ENCODE measurements at places on chromosomes 7 and 10.

- no peak overlapping the region for H3K4me3 ChIP-seq
- no peak overlapping the region for H3K27ac ChIP-seq
- H3K27me3 ChIP-seq, result no peaks in the 10 kb centered on the region
- peaks cover 11% of the 10 kb centered on the region for H3K4me1 ChIP-seq
These were observed 24.7 kb downstream of the AOC1 start for GRCh38 chr7:150876817-150877526.

DNA sequence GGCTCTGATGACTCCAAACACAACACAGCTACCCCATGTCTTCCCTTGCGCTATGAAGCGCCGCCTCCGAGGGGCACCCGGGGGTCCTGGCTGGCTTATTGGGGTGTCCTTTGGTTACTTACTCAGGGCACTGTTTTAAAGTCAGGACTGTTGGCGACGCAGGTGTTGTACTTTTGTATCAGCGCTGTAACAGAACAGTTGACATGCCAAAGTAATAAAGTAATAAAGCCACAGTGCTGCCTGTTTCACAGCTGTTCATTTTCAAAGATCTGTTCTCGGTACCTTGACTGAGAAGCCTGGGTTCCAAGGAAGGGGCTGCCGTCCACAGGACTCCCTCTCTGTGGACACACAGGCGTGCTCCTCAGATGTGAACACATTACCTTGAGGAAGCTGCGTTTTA, 64.1 kb downstream of the WDR37 start:
- peaks cover 30% of the 10 kb centered on the region for H3K36me3 ChIP-seq
- H3K27ac ChIP-seq, result no peak overlapping the region

DNA sequence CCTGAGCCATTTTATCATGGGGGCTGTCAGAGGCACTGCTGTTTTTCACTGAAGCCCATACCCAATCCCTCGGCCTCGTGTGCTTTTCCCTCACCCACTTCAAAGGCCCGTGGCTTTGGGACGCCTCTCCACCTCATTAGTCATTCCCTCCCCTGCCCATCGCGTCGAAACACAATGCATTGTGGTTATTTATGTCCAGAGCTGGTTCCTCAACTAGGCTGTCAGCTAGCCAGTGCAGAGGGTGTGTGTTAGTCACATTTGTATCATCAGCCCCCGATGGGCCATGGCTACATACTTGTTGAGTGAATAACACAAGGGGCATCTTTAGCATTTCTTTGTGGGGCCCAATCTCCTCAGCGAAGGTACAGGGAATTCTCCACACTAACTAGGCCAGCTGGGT, 3.8 kb upstream of the CRCP start:
- H3K4me1 ChIP-seq, result peaks cover 11% of the 10 kb centered on the region
- no peaks in the 10 kb centered on the region for H3K27me3 ChIP-seq
- no peaks in the 10 kb centered on the region for H3K36me3 ChIP-seq
- H3K27ac ChIP-seq, result no peak overlapping the region

DNA sequence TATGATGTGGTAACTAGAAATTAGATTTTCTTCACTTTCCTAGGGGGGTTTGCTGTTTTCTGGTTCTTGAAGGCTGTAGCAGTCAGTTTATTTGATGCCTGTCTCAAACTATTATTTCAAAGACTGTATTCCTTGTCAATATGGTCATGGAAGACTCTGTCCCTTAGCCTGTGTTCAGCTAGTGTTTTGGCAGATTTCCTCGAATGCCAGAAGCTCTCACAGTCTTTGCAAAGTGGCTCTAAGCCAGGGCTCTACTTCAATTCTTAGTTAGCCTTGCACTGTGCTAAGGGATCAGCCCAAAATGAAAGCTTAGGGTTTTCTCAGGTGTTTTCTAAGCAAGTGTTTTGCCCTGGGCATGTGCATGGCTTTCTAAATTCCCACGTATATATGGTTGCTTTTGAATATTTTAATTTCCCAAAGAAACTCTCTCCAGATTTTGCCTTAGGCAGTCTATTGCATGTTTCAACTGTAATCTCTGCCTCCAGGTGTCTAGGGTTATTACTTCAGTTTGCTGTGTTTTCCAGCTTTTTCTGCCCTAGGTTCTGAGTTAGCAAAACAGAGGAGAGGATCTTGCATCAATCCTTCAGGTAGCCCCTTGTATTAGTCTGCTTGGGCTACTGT, 7.2 kb upstream of the C1GALT1 start:
- DNase-seq, result no peak
- H3K4me3 ChIP-seq, result no peak overlapping the region
- no peak overlapping the region for H3K27ac ChIP-seq
- no peaks in the 10 kb centered on the region for H3K36me3 ChIP-seq
- no peaks in the 10 kb centered on the region for H3K4me1 ChIP-seq

GRCh38 chr7:51067757-51068156, 248.9 kb downstream of the COBL start:
- DNase-seq, result no peak
- no peak overlapping the region for H3K27ac ChIP-seq
- H3K4me3 ChIP-seq, result no peak overlapping the region
- no peaks in the 10 kb centered on the region for H3K27me3 ChIP-seq
- H3K4me1 ChIP-seq, result no peaks in the 10 kb centered on the region

DNA sequence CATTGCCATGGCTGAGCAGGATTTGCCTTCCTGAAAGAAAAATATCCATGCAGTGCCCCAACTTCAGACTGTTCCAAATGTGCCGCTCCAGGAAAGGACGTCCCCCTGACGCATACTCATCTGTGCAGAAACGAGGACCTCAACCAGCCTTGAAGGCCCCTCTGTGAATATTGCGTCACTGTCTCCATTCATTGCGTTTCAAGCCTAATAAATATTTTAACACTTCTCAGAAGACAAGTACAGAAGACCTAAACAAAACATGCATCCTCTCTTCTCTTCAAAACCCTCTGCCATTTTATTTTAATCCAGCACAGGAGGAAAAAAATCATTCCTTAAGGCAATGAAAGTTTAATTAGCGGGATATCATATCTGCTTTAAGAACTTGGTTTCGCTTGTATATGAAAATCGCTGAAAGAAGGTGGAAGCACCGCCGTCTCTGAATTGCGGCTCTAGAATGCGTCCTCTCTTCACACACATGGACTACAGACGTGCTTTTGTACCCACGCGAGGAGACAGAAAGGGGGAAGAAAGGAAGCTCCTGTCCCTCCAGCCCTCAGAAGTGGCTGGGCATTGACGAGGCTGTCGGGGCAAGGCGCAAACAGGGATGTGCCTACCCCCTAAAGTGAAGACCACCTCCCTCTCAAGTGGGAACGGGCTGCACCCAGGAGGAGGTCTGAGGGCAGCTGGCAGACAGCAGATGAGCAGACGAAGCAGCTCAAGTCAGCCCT, 36.8 kb downstream of the RGS10 start:
- peaks cover 4% of the 10 kb centered on the region for H3K36me3 ChIP-seq
- peaks cover 30% of the 10 kb centered on the region for H3K4me1 ChIP-seq
- peak overlapping the region; percentile 40 for H3K4me3 ChIP-seq
- peak overlapping the region; percentile 98 for H3K27ac ChIP-seq
- DNase-seq, result peak; percentile 50
- H3K27me3 ChIP-seq, result no peaks in the 10 kb centered on the region

DNA sequence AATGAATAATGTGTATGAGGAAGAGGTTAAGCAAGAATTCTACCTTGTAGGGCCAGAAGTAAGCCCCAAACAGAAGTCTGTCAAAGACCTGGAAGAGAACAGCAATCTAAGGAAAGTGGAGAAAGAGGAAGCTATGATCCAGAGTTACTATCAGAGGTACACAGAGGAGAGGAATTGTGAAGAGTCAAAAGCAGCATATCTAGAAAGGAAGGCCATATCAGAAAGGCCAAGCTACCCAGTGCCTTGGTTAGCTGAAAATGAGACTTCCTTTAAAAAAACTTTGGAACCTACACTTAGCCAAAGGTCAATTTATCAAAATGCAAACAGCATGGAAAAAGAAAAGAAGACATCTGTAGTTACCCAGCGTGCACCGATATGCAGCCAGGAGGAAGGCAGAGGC, 42.7 kb upstream of the GAD2 start:
- no peak overlapping the region for H3K27ac ChIP-seq
- H3K27me3 ChIP-seq, result no peaks in the 10 kb centered on the region
- H3K36me3 ChIP-seq, result no peaks in the 10 kb centered on the region
- H3K4me1 ChIP-seq, result no peaks in the 10 kb centered on the region
- no peak for DNase-seq
- no peak overlapping the region for H3K4me3 ChIP-seq

- no peaks in the 10 kb centered on the region for H3K36me3 ChIP-seq
- H3K27me3 ChIP-seq, result no peaks in the 10 kb centered on the region
- no peaks in the 10 kb centered on the region for H3K4me1 ChIP-seq
- DNase-seq, result peak; percentile 40
These were observed 38.0 kb downstream of the ZNF777 start for GRCh38 chr7:149422914-149423301.

DNA sequence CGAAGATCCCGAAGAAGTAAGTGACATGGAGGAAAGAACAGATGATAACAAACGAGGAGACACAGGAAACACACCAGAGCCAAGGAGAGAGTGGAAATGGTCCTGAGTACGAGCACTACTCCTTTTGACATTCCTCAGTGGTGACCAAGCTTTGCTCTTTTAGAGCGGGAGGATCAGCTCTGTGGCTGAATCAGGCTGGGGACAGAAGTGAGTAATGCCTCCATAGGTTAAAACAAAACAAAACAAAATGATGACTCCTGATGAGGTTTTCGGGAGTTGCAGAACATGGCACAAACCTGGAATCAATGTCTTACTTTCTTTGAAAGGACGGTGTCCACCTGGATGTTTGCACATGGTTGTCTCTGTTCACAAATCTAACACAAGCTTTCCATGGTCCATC, 30.3 kb upstream of the TCF7L2 start:
- H3K4me3 ChIP-seq, result no peak overlapping the region
- DNase-seq, result no peak
- no peak overlapping the region for H3K27ac ChIP-seq
- no peaks in the 10 kb centered on the region for H3K27me3 ChIP-seq
- no peaks in the 10 kb centered on the region for H3K36me3 ChIP-seq

- H3K36me3 ChIP-seq, result no peaks in the 10 kb centered on the region
- no peak overlapping the region for H3K27ac ChIP-seq
- H3K4me1 ChIP-seq, result peaks cover 5% of the 10 kb centered on the region
- no peaks in the 10 kb centered on the region for H3K27me3 ChIP-seq
- H3K4me3 ChIP-seq, result no peak overlapping the region
- no peak for DNase-seq
These were observed 40.3 kb downstream of the PRF1 start for GRCh38 chr10:70562036-70562755.

DNA sequence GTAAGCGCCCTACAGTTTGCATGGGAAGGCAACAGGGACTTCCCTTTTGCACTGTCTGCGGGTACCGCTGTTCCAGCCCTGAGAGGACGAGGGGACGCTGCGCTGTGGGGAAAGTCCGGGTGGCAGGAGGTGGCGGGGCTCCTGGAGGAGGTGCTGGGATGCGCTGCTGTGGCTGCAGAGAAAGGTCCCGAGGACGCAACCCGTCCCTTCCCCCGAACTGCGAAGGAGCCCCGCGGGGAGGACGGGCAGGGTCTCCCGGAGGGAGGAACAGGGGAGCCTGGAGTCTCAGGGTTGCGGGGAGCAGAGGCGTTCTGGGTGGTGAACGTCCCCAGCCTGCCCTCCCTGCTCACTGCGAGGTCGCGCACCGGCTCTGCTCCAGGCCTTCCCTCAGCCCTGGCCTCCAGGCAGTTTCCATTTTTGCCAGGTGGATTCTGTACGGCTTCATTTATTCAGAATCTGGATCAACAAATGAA, 91.6 kb downstream of the CXCL12 start:
- H3K4me1 ChIP-seq, result no peaks in the 10 kb centered on the region
- H3K27ac ChIP-seq, result no peak overlapping the region
- H3K27me3 ChIP-seq, result peaks cover 5% of the 10 kb centered on the region
- no peaks in the 10 kb centered on the region for H3K36me3 ChIP-seq

GRCh38 chr10:79068203-79068561, 584 bp upstream of the ZMIZ1 start:
- H3K4me1 ChIP-seq, result peaks cover 12% of the 10 kb centered on the region
- peak overlapping the region; percentile 83 for H3K4me3 ChIP-seq
- no peaks in the 10 kb centered on the region for H3K36me3 ChIP-seq
- DNase-seq, result peak; percentile 59

- H3K4me1 ChIP-seq, result no peaks in the 10 kb centered on the region
- H3K27ac ChIP-seq, result no peak overlapping the region
- H3K36me3 ChIP-seq, result no peaks in the 10 kb centered on the region
- no peaks in the 10 kb centered on the region for H3K27me3 ChIP-seq
These were observed 128.1 kb upstream of the FAM20C start for GRCh38 chr7:64098-64915.

DNA sequence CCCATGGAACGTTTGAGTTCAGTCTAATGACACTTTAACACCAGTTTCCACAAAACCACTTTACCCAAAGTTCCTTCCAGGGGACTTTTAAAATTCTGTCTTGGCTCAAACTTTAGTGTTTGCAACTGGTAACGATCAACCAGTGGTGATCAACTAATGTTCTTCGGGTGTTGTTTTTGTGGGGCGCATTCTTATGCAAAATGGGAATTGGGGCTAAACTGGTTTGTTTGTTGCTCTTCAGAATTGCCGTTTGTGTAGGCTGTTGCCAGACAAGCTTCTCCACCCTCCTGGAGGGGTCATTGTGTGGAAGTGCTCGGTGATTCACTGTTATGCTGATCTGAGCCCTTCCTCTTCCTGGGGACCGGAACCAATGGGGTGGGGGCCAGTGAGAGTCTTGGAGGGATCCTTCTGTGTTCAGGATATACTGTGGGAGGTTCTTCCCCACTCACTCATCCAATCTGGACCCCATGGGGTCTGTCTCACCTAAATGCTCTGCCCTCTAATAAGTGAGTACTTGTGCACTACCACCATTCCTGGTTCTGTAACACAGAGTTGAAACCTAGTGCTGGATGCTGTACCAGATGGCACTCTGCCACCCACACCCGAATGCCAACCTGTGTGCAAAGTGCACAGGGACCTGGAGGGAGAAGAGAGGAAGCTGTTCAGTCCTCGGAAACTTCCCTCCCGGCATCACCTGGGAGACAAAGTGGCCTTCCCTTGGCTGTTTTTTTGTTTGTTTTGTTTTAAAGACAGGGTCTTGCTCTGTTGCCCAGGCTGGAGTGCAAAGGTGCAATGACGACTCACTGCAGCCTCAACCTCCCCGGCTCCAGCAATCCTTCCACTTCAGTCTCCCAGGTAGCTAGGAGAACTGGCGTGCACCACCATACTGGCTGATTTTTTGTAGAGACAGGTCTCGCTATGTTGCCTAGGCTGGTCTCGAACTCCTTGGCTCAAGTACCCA, 2.1 kb downstream of the NFE2L3 start:
- DNase-seq, result no peak
- no peaks in the 10 kb centered on the region for H3K27me3 ChIP-seq
- H3K4me3 ChIP-seq, result peak overlapping the region; percentile 77

- DNase-seq, result no peak
- no peak overlapping the region for H3K27ac ChIP-seq
- H3K4me3 ChIP-seq, result no peak overlapping the region
- H3K4me1 ChIP-seq, result no peaks in the 10 kb centered on the region
- no peaks in the 10 kb centered on the region for H3K36me3 ChIP-seq
These were observed 235.1 kb downstream of the FOXP2 start for GRCh38 chr7:114649689-114650088.

- no peaks in the 10 kb centered on the region for H3K36me3 ChIP-seq
- DNase-seq, result no peak
- H3K27ac ChIP-seq, result no peak overlapping the region
- H3K4me3 ChIP-seq, result no peak overlapping the region
- H3K27me3 ChIP-seq, result no peaks in the 10 kb centered on the region
These were observed 193.5 kb upstream of the C7orf33 start for GRCh38 chr7:148397056-148397455.
